Activated T-helper 2 cell treated with anti-CD3 and anti-CD28 coated beads, Interferon-gamma antibody, Interleukin-2, Interleukin-4, amounts not matched to agents 10 μg/mL and 5 μg/mL and 100 μg/mL, durations not matched to agents 14 hours and 24 hours and 36 hours (primary cell): ENCODE measurements at places on chromosomes 3 and 15. TPM values are rescaled to one million over a fixed set of nuclear protein-coding genes. Genes with fewer than 3 reads are reported as not detected.

Gene ATP10A
- total RNA-seq = 40.1 and 44.4 TPM in 2 replicates

Gene BNC1
- total RNA-seq = not detected in 2 replicates

Gene MKRN3
- total RNA-seq = 1.0 and 1.9 TPM in 2 replicates

Gene STARD5
- total RNA-seq = 3.3 and 4.5 TPM in 2 replicates

- H3K4me3 ChIP-seq = peak overlapping the region; percentile 99
- H3K4me1 ChIP-seq = peaks cover 35% of the 10 kb centered on the region
- H3K27me3 ChIP-seq = no peaks in the 10 kb centered on the region
- H3K36me3 ChIP-seq = peaks cover 65% of the 10 kb centered on the region
Measured at GRCh38 chr3:53883008-53883407, 1.1 kb upstream of the ACTR8 start.

DNA sequence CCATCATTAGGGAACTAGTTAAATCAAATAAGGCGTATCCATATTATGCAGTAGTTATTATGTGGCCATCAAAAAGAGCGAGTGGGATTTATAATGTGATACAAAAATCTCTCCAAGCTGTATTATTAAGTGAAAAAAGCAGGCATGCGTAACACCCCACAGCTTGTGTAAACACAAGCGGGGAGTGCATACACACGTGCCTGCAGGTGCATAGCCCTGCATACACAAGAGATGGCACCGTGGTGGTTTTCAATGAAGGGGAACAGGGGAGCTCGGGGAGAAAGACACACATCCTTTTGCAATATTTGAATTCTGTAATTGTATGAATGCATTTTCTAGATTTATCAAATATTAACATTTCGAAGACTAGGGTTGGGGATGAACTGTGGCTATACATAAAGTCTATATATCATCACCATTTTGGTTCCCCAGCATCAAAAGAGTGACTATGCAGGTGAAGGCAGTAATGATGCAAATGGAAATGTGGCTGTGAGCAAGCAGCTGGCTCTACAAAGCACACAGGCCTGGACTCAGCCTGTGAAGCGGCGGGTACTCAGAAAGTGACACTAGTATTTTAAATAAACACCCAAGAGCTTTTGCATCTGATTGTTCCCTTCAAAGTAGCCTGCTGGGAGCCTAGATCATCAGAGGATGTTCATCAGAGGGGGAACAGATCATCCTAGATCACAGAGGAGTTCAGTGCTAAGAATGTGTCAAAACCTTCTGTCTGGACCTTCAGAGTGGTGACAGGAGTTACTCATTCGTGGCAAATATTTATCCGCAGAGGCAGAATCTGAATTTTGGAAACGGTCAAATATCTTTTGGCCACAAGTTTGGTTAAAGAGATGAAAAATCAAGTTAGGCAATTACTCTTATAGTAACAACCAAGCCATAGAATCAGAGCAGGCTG lies 9.4 kb upstream of the KIF7 start:
- no peak for DNase-seq
- H3K27me3 ChIP-seq = peaks cover 35% of the 10 kb centered on the region
- no peaks in the 10 kb centered on the region for H3K36me3 ChIP-seq
- H3K4me3 ChIP-seq = peak overlapping the region; percentile 48

DNA sequence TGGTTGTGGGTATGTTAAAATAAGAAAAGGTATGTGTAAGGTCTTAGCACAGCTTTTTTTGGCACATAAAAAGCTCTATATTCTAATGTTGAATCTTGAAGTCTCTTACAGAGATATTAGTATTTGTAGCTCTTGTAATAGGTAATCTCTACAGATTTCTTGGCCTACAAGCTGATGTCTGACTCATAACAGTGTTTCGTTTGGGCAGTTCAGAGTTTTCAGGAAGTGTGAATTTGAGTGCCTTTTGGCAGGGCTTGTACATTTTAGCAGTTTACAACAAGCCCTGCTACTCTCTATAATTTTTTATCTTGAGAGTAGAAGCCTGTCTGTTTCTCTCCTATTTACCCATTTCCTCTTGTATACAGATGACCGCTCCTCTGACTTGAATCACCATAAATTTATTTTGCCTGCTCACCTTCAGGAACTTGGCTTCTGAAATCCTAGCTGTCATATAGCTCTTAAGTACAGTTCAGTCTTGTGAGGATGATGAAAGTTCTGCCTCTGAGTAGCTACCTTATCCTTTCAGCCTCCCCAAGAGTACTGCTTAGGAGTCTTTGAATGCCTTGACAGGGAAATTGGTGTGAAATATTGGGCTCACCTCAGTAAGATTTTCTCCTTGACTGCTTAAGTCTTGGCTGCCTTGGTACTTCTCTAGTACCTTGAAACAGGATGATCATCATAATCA lies 419.9 kb upstream of the RARB start:
- H3K27ac ChIP-seq = no peak overlapping the region
- H3K27me3 ChIP-seq = no peaks in the 10 kb centered on the region
- no peak for DNase-seq
- H3K4me3 ChIP-seq = no peak overlapping the region

GRCh38 chr15:71566226-71566625 lies 244.1 kb upstream of the NR2E3 start:
- no peaks in the 10 kb centered on the region for H3K4me1 ChIP-seq
- no peaks in the 10 kb centered on the region for H3K36me3 ChIP-seq
- no peak for DNase-seq
- peaks cover 12% of the 10 kb centered on the region for H3K27me3 ChIP-seq

DNA sequence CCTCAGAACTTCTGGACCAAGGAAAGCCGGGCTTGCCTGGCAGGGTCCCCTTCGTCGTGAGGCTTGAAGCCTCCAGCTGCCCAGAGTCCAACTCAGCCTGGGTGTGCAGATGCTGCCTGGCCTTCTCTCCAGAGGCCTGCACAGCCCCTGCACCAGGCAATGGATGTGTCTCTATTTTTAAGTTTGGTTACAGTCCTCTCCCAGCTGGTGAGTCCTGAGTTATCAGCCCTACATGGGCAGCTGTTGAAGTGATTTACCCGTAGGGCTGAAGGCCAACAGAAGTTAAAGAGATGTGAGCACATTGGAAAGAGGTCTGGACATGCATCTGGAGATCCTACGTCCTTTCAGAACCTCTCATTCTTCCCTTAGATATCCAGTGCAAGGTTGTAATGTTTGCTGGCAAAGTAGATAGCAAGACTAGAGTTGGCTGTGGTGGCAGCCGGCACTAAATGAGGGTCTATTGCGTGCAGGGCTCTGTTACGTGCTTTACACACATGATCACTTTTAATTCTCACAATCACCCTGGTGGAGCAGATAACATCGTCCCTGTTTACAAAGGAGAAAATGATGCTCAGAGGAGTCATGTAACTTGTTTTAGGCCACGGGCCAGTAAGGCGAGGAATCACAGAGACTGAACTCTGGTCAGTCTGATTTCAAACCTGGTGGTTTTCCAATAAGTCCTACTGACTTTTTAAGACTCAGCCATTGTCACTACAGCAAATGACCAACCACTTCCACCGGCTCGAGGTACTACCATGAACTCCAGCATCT lies 9.9 kb downstream of the FYCO1 start:
- peaks cover 62% of the 10 kb centered on the region for H3K4me1 ChIP-seq
- no peaks in the 10 kb centered on the region for H3K27me3 ChIP-seq
- peak overlapping the region; percentile 44 for H3K27ac ChIP-seq
- no peak for DNase-seq

GRCh38 chr3:62525281-62525680 lies 151.9 kb upstream of the FEZF2 start:
- no peak for DNase-seq
- H3K4me1 ChIP-seq = no peaks in the 10 kb centered on the region
- no peaks in the 10 kb centered on the region for H3K36me3 ChIP-seq
- no peak overlapping the region for H3K27ac ChIP-seq
- H3K4me3 ChIP-seq = no peak overlapping the region

DNA sequence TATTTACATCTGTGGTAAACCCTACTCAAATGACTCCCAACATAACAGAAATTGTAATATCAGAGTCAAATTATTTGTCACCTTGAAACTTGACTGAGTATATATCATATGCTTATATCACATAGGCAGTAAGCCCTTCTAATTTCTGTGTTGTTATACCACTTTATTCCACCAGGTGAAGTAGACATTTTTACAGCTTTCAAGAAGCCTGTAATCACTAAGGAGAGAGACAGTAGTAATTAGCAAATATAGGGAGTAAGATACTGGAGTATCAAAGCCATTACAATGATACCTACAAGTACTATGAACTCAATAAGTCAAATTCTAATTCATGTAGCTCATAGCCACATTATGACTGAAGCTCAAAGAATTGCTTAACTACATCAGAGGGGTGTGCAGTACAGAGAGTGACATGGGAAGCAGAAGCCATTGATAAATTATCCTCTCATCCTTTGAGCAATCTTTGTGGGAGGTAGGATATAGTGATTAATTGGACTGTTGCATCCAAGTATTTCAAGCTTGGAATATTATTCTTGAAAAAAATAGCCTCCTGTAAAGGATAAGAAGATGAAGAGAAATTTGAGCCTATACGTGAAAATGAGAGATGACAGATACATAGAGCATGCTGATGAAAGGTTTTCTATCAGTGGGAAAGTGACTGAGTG lies 1005.9 kb downstream of the ZPLD1 start:
- no peaks in the 10 kb centered on the region for H3K4me1 ChIP-seq
- H3K4me3 ChIP-seq = no peak overlapping the region
- H3K27me3 ChIP-seq = no peaks in the 10 kb centered on the region
- H3K36me3 ChIP-seq = no peaks in the 10 kb centered on the region
